ENCODE measurements at places on chromosomes 5 and 9.

DNA sequence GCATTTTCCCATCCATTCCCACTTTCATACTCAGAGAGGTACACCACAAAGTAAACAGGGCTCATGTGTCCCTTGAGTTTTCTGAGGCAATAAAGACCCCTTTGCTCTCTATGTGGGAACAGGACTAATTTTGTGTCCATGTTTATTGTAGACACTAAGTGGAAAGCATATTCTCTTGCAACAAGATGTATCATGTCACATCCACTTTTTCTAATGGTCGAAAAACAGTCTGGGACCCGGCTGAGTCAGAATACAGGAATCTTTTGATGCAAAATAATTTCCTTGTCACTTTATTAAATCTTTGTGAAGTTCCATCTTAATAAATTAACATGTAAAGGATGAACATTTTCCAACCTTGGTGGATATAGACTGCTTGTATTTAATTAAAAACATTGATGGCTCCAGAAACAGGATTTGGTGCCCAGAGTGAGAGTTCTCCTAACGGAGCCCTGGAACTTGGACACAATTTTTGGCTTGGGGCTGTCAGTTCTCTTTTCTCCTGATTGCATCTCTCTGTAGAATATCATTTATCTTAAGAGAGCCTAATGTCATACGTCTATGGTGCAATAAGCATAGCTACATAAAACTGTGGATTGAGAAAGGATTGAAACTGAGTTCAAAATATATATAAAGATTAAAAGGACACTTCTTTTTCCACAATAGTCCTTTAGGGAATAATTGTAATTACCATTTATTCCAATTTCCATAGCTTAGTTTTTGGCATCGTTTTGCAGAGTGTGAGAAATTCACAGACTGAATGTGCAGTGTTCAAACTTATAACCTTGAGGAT lies 1116.7 kb upstream of the SEMA6A start:
- no peak for DNase-seq

- no peak for DNase-seq
These were observed 22.8 kb downstream of the C9orf57 start for GRCh38 chr9:72037571-72037970.

- DNase-seq = no peak
These were observed 39.3 kb upstream of the TNC start for GRCh38 chr9:115157245-115157674.

DNA sequence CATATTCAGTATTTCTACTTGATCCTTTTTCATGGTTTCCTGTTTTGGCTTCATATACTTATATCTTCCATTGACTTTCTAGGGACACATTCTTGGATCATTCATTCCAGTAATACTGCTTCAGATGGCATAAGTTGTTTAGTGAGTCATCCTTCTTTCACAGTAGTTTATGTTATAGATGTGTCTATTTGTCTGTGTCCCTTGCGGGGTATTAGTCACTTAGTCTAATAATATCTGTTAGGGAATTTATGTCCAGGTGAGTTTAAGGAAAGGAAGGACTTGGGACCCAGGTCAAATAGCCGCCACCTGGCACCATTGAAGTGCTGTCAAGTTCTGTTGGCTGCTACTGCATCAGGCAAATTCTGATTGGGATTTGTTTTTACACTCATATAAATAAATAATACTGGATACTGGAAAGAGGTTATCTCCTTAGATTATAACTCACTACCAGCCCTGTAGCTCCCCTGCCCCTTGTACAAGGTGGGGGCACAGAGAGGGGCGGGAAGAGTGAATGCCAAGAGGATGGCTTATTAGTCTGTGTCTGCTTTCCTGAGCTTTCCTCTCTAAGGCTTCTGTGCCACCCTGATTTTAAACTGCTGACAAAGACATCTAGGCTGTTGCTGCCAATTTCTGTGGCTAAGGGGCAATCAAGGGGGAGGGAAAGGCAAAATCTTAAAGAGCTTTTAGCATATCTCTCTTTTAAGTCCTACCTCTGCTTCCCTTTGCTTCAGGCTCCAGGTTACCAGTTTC lies 64.9 kb downstream of the CDC42SE2 start:
- DNase-seq = no peak

GRCh38 chr5:115388240-115388639 lies 91.8 kb upstream of the CCDC112 start:
- no peak for DNase-seq

DNA sequence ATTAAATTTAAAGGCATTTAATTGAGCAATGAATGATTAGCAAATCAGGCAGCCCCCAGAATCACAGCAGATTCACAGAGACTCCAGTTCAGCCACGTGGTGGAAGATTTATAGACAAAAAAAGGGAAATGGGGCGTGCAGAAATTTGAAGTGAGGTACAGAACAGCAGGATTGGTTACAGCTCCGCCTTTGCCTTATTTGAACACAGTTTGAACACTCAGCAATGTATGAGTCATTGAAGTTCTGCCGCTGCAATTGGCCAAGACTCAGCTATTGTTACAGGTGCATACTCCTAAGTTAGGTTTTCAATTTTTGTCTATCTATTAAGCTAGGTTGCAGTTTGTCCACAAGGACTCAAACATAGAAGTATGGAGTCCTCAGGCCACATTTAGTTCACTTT lies 157.7 kb upstream of the SLC12A2 start:
- DNase-seq = no peak

DNA sequence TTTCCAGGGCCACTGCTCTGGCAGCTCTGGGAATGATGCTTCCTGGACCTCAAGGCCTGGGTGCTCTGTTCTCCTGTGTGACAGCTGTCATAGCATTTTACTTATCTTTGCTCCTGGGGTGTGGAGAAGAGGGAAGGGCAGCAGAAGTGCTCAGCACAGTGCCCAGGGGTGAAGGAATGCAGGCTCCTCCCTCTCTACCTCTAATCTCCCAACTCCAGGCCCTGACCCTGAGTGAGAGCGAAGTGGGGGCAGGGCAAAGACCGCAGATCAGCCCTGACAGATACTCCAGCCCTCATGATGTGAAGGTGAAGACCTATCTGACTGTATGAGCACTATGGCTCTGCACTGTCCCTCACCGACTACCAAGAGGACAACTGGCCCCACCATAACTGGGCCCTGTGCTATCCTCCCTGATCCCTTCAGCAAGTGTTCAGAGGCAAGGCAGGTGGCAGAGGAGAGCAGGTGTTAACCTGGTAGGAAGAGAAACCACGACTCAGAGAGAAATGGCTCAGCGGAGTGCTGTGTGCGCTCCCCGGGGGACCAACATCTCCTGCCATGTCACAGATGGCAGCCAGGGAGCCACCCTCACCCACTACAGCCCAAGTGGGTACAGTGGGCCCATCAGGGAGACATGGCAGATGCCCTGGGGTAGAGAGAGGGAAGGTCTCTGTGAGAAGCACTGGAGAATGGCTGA lies 16.8 kb downstream of the ACSL6 start:
- DNase-seq = no peak

DNA sequence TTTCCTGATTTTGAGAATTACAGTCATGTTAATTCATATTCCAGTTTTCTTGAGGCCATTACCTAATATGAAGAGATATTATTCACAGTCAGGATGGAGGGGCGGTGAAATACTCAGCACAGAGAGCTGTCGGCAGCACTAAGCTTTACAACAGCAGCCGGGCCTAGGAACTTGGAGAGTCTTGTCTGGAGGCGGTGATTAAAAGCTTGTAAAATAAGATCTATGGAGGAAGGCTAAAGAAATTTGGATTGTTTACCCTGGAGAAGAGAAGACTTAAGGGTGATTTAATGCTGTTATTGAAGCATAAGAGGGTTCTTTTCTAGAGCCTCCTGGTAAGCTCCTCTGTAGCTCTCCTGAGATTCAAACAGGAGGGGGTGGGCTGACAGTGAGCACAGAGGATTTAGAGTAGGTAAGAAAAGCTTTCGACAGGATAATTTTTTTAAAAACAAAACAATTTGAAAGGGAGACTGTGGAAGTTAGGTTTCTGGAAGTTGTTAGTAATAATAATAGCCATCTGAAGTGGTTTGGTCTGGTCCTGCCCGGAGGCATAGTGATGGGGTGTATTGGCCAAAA lies 406.3 kb upstream of the ADAMTSL1 start:
- DNase-seq = no peak

- DNase-seq = no peak
These were observed 193.7 kb downstream of the RAB3C start for GRCh38 chr5:58776559-58776958.

GRCh38 chr5:38832810-38833209 lies 13.0 kb upstream of the OSMR start:
- DNase-seq = no peak

DNA sequence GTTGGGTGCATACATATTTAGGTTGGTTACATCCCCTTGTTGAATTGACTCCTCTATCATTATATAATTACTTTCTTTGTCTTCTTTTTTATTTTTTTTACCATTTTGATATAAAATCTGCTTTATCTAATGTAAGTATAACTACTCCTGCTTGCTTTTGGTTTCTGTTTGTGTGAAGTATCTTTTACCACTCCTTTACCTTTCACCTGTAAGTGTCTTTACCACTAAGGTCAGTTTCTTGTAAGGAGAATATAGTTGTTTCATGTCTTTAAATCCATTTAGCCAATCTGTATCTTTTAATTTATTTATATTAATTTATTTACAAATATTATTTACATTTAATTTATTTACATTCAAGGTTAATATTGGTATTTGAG lies 33.0 kb downstream of the INSL4 start:
- DNase-seq = no peak

DNA sequence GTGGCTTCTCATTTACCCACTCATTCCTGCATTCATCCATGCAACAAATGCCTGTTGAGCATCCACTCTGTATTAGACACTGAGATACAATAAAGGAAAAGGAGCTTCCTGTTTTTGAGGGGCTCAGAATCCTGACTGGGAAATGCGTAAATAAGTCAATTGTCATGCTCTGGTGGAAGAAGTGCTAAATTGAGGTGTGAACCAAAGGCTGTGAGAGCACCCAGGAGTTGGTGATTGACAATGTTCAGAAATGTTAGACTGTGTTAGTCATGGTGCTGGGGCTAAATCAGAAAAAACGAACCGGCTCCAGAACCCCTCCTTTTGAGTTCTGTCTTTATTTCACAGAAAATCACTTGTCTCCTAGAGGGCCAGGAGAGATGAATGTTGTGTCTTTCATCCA lies 558.6 kb upstream of the SGCD start:
- no peak for DNase-seq

DNA sequence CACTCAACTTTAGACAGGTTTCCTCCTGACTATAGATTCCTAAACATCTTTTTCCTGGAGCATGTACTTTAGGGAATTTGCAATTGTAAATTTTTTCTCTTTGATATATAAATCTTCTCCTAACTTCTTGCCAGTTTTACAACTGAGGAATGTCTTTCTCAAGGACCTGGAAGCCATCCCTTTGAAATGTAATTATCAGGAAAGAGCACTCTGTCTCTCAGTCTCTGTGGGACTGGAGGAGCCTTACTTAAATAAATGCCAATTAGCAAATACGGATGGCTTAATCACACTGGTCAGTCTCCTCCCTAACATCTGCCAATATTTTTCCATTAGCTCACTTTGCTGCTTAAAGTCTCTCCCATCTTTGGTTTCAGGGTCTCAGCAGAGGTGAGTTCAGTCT lies 344.3 kb upstream of the ARRDC3 start:
- no peak for DNase-seq

DNA sequence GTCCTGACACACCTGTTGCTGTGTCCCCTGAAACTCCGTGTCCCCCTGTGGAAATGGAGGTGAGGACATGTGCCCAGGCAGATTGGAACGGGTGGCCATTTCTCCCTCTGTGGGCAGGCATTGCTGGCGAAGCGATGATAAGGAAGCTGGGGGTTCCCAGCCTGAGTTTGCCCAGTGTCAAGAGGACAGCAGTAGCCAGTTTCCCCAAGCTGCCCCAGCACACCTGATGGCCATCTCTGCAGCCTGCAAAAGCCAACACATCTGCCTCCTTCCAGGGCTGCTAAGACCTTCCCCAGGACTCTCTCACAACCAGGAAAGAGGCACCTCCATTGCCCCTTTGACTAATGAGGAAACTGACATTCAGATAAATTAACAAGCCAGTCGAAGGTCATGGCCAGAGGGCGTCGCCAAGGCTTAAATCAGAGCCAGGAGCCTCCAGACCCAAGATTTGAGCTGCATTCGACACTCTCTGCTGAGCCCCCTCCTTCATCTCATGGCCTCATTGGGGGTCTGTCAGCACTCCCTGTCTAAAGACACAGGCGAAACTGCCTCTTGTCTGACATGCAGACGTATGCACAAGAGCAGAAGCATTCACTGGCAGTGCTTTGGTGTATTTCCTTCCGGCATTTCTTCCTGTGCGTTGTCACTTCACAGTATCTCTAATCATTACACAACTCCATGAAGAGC lies 10.4 kb upstream of the WNK2 start:
- no peak for DNase-seq

DNA sequence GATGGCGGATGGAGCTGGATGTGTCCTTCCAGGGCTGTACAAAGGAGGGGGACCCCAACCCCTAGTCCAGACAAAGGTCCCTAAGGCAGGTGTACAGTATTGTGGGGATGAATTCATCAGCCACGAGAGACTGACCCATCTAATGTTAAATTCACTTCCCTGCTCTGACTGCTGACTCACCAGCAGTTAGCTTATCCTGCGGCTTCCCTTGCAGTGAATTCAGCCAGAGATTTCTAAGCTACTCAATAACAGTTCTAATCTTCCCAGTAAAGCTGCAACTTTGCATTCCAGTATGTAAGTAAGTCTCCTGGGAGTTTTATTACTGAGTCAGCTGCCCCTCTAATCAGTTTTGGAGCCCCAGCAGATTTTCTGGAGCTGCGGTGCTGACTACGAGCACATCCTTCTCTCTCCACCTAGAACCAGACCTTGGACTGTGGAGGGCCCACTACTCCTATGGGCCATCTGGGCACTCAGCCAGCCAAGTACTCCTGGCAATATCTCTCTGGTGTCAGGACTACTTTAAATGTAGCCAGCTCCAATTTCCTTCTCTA lies 16.1 kb downstream of the B4GALT1 start:
- no peak for DNase-seq

DNA sequence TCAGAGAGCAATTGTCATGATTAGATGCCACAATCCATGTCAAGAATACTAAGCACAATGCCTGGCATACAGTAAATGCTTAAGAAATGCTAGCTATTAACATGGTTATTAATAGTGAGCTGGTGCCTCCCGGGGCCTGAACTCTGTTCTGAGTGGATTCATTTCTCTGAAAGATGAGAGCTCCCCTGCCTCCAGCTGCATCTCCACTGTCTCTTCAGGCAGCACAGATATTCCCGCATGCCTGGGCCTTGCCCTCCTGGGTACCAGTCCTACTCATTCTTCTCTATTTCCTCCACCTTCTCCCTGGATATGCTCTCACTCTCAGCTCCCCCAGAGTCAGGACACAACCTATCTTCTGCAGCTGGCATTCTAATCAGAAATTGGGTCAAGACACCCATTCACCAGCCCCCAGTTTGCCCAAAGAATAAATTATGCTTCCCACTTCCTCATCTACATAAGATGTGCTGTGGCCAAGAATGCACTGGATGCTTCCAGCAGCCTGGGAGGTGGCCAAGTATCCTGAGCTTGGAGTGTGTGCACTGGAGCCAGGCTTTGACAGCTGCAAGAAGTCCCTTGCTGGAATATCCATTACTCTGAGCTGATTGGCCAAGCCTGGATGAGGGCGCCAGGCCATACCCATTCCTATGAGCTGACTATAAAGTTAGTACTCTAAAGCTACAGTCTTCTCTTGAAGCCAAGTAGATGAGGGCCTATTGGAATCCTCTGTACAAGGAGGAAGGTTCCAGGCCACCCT lies 669.0 kb downstream of the ACTL7B start:
- DNase-seq = no peak

Data from activated T-cell treated with anti-CD3 and anti-CD28 coated beads for 24 hours (primary cell).